ENCODE measurements at places on chromosomes 1 and 21.

DNA sequence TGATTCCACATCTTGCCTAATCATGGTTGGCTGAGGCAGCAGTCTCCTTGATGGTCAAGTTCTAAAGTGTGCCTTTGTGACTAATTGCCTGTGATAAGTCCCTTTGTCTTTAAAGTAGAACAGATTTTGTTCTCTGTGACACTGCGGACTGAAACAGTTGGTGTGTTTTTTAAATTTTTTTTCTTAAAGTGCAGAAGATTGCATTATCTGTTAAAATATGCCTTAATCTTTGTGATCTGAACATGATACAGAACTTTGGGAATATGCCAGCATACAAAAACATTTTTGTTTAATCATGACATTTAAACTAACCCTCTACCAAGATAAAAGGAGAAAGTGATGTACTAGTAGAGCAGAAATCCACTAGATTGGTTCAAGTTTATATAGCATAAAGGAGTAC, 1260.6 kb upstream of the ADGRL2 start:
- DNase-seq, result no peak

GRCh38 chr21:42571391-42572150, 57.9 kb downstream of the SLC37A1 start:
- no peak for DNase-seq

GRCh38 chr1:91731815-91732214, 154.1 kb downstream of the TGFBR3 start:
- no peak for DNase-seq

DNA sequence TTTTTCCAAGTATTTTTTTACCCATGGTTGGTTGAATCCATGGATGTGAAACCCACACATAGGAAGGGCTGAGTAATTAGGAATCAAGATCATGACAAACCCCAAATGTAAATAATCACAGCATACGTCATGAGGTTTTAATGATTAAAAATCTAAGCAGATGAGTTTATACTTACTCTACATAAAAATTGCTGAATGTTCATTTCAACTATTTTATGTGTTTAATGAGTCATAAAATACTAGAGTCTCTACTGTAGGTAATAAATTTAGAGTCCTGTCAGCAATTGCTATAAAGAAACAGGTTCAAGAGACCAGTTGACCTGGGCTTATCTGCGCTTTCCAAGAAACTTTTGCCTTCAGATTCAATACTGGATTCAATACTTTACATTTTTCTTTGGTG, 18.2 kb downstream of the CTH start:
- no peak for DNase-seq

- DNase-seq, result no peak
Measured at GRCh38 chr1:230210326-230210980, 143.4 kb downstream of the GALNT2 start.

GRCh38 chr21:43909741-43910400, 44.8 kb downstream of the AGPAT3 start:
- DNase-seq, result no peak

- DNase-seq, result no peak
Measured at GRCh38 chr21:29568020-29568697, 269.4 kb downstream of the BACH1 start.

DNA sequence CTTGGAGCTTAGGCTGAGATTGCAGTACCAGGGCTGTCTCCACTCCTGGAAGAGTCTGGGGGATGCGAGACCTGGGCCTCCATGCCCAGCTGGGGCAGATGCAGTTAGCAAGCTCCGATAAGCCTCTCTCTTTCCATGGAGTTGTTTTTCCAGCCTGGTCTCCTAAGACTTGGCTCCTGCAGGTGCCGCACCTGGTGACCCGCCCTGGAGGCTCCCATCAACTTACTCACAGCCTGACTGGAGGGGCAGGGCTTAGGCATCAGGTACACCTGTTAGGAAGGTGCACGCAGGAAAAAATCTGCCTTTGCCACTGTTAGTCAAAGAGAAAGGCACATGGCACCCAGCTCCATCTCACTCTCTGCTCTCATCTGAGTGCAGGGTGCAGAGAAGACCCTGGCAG, 198.1 kb upstream of the TMEM51 start:
- no peak for DNase-seq

- no peak for DNase-seq
Measured at GRCh38 chr1:101237229-101237837, 514 bp downstream of the S1PR1 start.

- DNase-seq, result no peak
Measured at GRCh38 chr1:185520188-185520920, 203.3 kb upstream of the IVNS1ABP start.

DNA sequence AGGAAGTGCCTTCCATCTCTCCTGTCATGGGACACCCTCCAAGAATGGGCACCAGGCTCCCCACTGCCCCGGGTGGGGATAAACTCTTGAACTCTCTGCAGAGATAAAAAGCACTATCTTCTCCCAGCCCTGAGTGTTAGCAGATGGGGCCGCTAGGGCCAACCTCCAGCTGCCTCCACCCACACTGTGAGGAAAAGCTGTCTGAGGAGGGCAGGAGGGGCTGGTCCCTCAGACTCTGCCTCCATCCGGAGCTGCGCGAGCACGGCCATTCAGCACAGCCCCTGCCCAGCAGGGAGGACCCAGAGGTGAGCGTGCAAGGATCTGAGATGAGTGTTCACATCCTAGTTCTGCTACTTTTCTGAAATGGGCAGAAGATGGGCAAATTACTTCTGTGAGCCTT, 51.8 kb upstream of the TRABD2B start:
- no peak for DNase-seq

- no peak for DNase-seq
Measured at GRCh38 chr1:5478156-5478695, 514.0 kb downstream of the NPHP4 start.

GRCh38 chr1:2633936-2634491, 1.2 kb upstream of the MMEL1 start:
- no peak for DNase-seq
